ENCODE measurements at places on chromosomes 5 and 9. TPM values are rescaled to one million over a fixed set of nuclear protein-coding genes. Genes with fewer than 3 reads are reported as not detected.

MARVELD2 gene
- 41.2 TPM for total RNA-seq

GRCh38 chr5:115601701-115602590, at the start of gene TICAM2:
TICAM2 (minus strand) TSS chr5:115602479; CDS start chr5:115581256, 21,223 bp downstream.
- peak within 1 kb of the TSS; percentile 86 for H3K27ac ChIP-seq
- no peaks in the 10 kb centered on the region for H3K4me1 ChIP-seq
- H3K36me3 ChIP-seq = no peaks in the 10 kb centered on the region
- peak; percentile 53 for DNase-seq

DNA sequence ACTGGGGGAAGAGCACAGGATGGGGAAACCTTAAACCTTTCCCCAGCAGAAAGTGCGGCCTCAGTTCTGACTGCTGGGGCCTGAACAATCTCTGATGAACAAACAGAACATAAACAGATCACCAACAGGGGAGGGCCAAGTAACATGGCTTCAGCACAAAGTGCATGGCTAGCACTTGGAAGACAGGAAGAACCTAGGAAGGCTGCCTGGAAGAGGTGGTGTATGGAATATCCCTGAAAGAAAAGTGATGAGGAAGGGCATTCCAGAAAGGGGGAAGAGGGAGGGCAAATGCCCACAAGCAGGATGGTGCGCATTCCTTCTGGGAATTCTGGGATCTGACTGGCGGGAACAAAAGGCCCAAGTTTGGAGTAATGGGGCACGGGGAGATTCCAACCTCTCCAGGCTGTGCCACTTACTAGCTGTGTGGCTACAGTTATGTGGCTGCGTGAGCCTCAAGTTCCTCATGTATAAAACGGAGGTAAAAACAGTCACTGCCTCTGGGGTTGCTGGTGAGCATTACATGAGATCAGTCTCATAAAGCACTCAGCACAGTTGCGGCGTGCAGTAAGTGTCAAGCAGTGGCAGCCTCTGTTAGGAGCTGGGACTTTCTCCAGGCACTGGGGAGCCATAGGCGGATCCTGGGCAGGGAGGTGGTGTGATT, 1.6 kb downstream of the PDGFRB start:
- no peak for DNase-seq
- peak overlapping the region; percentile 85 for H3K27ac ChIP-seq
- H3K4me1 ChIP-seq = peaks cover 5% of the 10 kb centered on the region
- no peaks in the 10 kb centered on the region for H3K27me3 ChIP-seq
- H3K36me3 ChIP-seq = no peaks in the 10 kb centered on the region

- H3K27me3 ChIP-seq = no peaks in the 10 kb centered on the region
- peak; percentile 42 for DNase-seq
- H3K4me1 ChIP-seq = no peaks in the 10 kb centered on the region
- no peak overlapping the region for H3K27ac ChIP-seq
- no peaks in the 10 kb centered on the region for H3K36me3 ChIP-seq
Observed at GRCh38 chr5:57841676-57842363, 359.2 kb upstream of the ACTBL2 start.

STK32A gene
- total RNA-seq = 8.6 TPM

GRCh38 chr9:38047301-38048251, 21.5 kb downstream of the SHB start:
- peak; percentile 95 for DNase-seq
- no peaks in the 10 kb centered on the region for H3K27me3 ChIP-seq
- no peaks in the 10 kb centered on the region for H3K36me3 ChIP-seq
- H3K27ac ChIP-seq = peak overlapping the region; percentile 88

DNA sequence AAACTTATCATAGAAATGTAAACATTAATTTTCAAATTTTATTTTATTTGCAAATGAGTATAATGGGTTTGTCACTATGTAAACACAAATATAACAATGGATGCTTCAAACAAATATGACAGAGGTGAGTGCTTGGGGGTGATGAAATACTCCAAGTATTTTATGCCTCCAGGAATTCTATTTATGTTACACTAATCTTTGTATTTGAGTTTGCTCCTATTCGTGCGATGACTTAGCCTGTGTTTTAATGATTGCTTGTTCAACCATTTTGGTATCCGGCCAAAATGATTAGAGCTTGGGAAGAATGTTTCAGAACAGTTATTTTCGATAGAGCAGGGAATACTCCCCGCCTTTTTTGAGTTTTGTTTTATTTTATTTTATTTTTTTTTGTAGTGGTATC, 5.0 kb downstream of the DMRT2 start:
- H3K27ac ChIP-seq = no peak overlapping the region
- no peak overlapping the region for H3K4me3 ChIP-seq
- no peaks in the 10 kb centered on the region for H3K36me3 ChIP-seq
- H3K27me3 ChIP-seq = peaks cover 56% of the 10 kb centered on the region
- no peak for DNase-seq
- H3K4me1 ChIP-seq = no peaks in the 10 kb centered on the region

GRCh38 chr5:158658446-158659230, 441.1 kb downstream of the EBF1 start:
- no peak for DNase-seq
- H3K4me3 ChIP-seq = no peak overlapping the region
- no peaks in the 10 kb centered on the region for H3K4me1 ChIP-seq
- no peaks in the 10 kb centered on the region for H3K27me3 ChIP-seq
- H3K27ac ChIP-seq = no peak overlapping the region

CMYA5 gene
- total RNA-seq = 6.1 TPM

DNA sequence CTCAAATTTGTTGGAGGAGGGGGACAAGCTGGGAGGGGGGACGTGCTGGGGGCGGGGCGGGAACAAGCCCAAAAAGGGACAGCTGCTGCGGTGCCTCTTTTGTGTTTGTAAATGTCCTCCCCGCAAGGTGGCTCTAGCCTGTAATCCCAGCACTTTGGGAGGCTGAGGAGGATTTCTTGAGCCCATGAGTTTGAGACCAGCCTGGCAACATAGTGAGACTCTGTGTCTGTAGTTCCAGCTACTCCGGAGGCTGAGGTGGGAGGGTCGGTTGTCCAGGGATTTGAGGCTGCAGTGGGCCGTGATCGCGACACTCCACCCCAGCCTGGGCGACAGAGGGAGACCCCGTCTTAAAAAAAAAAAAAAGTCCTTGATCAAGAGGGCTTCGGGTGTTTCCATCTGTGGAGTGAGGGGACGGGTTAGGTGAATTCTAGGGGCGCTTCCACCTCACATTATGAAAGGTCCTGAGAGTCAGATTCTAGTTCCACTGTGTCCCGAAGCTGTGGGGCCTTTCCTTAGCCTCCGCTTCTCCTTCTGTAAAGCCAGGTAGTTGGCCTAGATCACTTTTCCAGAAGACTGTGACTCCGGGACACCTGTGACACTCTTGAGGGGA, 779 bp upstream of the CTNNA1 start:
- peak overlapping the region; percentile 95 for H3K27ac ChIP-seq
- peak overlapping the region; percentile 86 for H3K4me3 ChIP-seq
- no peaks in the 10 kb centered on the region for H3K36me3 ChIP-seq
- peak; percentile 67 for DNase-seq
- H3K4me1 ChIP-seq = peaks cover 14% of the 10 kb centered on the region

DNA sequence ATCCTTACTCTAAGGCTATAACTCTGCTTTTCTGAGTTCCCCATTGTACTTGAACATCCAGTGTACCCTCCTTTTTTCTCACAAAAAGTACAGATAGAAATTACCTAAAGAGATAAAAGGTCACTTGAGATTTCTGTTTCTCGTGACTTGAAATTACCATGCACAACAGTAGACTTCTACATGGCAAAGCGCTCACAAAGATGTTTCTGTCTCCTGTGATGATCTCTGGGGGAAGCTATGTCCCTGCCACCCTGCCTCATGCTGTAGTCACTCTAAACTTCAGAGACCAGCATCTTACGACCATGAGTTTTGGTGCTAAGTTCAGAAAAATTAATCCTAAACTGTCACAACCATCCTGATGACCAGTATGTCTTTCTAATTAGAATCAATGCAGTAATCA, 36.2 kb downstream of the NFIB start:
- H3K27me3 ChIP-seq = no peaks in the 10 kb centered on the region
- H3K4me1 ChIP-seq = peaks cover 26% of the 10 kb centered on the region

- H3K27me3 ChIP-seq = peaks cover 27% of the 10 kb centered on the region
- no peak overlapping the region for H3K27ac ChIP-seq
- no peak for DNase-seq
- H3K36me3 ChIP-seq = no peaks in the 10 kb centered on the region
Observed at GRCh38 chr9:124033348-124033747, 21.8 kb downstream of the LHX2 start.

GKAP1 gene
- total RNA-seq = 7.1 TPM

PTGR1 gene
- 75.1 TPM for total RNA-seq

DNA sequence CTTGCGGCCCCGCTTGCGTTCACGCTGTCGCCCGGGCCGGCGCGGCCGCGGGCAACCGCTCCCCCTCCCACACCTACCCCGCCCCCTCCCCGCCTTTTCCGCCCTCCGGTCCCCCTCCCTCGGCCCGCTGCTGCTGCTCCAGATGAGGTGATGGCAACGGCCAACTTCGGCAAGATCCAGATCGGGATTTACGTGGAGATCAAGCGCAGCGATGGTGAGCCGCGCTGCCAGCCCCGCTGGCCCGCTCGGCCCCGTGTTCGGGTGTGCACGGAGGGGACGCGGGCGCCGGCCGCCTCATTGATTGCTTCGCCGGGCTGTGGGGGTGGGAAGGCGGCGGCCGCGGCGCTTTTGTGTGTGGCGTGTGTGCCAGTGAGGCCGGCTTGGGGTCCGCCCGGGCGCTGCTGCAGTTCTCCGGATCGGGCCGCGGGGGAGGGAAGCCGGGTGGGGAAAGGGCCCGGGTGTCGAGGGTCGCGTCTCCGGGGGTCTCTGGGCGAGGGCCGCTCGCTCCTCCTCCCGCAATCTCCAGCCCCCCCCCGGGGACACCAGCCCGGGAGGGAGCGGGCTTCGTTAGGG, 403 bp downstream of the KIF2A start:
- no peaks in the 10 kb centered on the region for H3K36me3 ChIP-seq
- peaks cover 7% of the 10 kb centered on the region for H3K4me1 ChIP-seq
- peak overlapping the region; percentile 88 for H3K4me3 ChIP-seq
- DNase-seq = no peak
- H3K27ac ChIP-seq = peak overlapping the region; percentile 80

PITX1 gene
- total RNA-seq = not detected

- H3K27me3 ChIP-seq = no peaks in the 10 kb centered on the region
- H3K4me3 ChIP-seq = no peak overlapping the region
- H3K27ac ChIP-seq = no peak overlapping the region
- no peaks in the 10 kb centered on the region for H3K4me1 ChIP-seq
Observed at GRCh38 chr5:35308421-35308820, 78.1 kb upstream of the PRLR start.

WNT8A gene
- total RNA-seq = not detected

GRCh38 chr9:107539427-107540163, 50.0 kb upstream of the KLF4 start:
- H3K36me3 ChIP-seq = no peaks in the 10 kb centered on the region
- no peaks in the 10 kb centered on the region for H3K4me1 ChIP-seq
- no peak overlapping the region for H3K4me3 ChIP-seq
- H3K27ac ChIP-seq = no peak overlapping the region
- no peaks in the 10 kb centered on the region for H3K27me3 ChIP-seq

DNA sequence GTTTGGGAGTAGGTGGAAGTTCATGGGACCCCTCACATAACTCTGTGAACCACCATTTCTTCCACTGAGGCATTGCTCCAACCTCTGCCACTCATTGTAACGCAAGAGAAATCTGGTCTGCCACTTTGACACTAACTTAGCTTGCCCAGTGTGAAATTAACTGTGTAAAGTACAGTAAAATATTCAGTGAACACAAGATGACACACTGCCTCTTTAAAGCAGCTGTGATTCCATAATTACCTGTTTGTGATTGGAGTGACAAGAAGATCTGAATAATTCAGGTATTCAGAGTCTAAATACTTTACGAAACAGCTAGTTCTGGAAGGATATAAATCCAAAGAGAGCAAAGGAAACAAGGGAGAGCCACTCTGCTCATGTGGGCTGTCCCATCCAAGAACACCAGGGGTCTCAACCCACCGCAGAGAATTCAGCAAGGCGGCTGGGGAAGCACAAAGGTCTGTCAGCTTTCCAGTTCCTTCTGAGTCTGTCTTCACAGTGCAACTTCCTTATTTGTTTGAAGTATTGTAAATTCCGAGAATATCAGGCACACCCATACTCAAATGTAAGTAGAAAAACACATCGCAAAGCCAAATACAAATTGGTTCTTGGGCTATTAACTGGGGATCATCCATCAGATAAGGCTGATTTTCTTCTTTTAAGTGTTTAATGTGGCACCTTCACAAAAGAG, 86.9 kb downstream of the GNAQ start:
- no peaks in the 10 kb centered on the region for H3K27me3 ChIP-seq
- H3K27ac ChIP-seq = no peak overlapping the region
- DNase-seq = no peak

DNA sequence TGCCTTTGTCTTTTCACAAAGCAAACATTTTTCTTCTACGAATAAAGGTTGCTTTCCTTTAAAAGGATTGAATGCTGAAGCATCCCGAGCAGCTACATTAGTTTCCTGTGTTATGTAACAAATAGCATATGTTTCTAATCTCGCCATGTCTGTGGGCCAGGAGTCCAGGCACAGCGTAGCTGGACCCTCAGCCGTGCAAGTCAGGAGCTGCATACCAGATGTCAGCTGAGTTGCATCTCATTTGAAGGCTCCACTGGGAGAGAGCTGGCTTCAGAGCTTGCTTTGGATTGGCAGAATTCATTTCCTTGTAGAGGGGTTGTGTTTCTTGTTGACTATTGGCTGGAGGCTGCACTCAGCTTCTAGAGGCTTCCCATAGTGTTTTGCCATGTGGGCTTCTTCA, 16.0 kb upstream of the GOLPH3 start:
- no peak for DNase-seq
- H3K4me3 ChIP-seq = no peak overlapping the region
- no peak overlapping the region for H3K27ac ChIP-seq
- no peaks in the 10 kb centered on the region for H3K27me3 ChIP-seq

DNA sequence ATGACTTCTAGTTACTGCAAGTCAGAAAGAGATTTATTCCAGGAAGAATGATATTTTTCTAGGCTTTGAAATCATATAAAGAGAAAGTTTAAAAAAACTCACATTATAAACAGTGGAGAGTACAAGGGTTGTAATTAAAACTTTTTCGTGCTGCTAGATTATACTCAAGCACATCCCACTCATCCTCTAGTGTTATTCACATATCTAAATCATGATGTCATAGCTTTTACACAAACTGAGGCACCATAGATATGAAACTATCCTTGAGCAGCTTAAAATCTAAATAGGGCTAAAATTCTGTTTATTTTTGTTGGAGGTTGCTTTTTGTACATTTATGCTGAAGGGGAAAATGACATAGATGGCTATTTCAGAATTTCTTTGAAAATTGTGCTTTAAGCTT, 30.0 kb downstream of the TENT2 start:
- H3K27ac ChIP-seq = no peak overlapping the region
- no peaks in the 10 kb centered on the region for H3K27me3 ChIP-seq
- no peak for DNase-seq
- peaks cover 10% of the 10 kb centered on the region for H3K36me3 ChIP-seq
- H3K4me1 ChIP-seq = no peaks in the 10 kb centered on the region

MED22 gene
- 32.7 TPM for total RNA-seq

- no peaks in the 10 kb centered on the region for H3K4me1 ChIP-seq
- DNase-seq = no peak
- H3K36me3 ChIP-seq = no peaks in the 10 kb centered on the region
- H3K27me3 ChIP-seq = no peaks in the 10 kb centered on the region
- H3K4me3 ChIP-seq = no peak overlapping the region
Observed at GRCh38 chr5:163649514-163649913, 144.1 kb downstream of the MAT2B start.

BARHL1 gene
- not detected for total RNA-seq

Data from kidney (tissue), 22 donors.